ENCODE measurements at places on chromosomes 13 and 19. TPM values are rescaled to one million over a fixed set of nuclear protein-coding genes. Genes with fewer than 3 reads are reported as not detected.

GRCh38 chr19:42216653-42217519 lies 591 bp downstream of the DEDD2 start:
- DNase-seq: peak; percentile 70

DNA sequence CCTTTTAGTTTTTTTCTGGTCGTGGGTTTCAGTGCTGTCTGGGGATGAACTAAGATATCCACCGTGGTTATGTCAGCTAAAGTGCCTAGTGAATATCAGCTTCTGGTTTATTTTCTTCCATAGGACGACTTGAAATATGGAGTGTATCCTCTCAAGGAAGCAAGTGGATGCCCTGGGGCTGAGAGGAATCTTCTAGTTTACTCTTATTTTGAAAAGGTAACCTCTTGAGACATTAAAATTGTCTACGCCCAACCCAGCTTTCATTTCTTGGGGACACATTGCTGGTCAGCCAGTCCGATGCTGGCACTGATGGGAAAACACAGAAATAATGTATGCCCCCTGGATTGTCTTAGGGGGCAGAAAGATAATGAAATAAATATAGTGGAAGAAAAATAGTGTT lies 1.6 kb downstream of the ZNF431 start:
- DNase-seq: no peak

DNA sequence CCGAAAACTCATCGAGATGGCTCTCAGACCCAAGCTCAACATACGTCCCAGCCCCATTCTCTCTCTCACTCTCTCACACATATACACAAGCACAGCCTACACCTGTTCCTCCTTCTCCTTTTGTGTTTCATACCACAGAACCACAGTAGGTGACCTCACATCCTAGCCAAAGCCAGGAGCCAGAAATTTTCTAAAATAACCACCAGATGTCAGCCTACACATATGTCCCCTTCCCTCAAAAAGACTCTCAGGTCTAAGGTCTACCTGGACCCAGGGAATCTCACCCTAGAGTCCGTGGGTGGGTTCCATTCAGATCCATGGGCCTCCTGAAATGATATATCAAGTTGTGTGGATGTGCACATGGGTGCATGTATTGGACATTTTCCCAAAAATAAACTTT lies 104.2 kb upstream of the IPO5 start:
- DNase-seq: peak; percentile 41

GRCh38 chr13:108326309-108326708 lies 56.8 kb downstream of the TNFSF13B start:
- DNase-seq: no peak

DNA sequence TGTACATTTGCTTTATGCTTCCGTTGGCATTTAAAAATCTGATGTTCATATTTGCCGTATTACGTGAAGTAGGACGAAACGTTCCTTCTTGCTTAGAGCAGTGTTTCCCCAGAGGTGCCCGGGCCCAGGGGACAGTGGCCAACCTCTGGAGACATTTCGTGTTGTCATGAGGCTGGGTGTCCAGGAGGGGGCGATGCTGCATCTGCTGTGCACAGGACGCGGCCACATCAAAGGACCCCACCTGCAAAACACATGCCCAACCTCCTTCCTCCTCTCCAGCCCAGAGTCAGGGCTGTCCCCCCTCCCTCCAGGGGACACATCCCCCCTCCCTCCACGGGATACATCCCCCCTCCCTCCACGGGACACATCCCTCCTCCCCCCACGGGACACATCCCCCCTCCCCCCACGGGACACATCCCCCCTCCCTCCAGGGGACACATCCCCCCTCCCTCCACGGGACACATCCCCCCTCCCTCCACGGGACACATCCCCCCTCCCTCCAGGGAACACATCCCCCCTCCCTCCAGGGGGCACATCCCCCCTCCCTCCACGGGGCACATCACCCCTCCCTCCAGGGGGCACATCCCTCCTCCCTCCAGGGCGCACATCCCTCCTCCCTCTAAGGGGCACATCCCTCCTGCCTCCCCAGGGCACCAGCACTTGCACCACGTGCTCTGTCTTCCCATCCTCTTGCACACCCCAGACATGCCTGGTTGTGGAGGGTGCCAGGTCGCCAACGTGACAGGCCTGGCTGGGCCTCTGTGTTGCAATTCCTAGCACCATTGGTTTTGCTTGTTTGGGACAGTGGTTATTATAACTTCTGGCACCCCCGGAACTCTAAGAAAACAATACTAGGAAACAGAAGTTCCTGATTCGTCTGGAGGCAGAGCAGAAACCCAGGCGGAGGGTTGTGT lies 46.7 kb downstream of the GAS6 start:
- peak; percentile 97 for DNase-seq

DNA sequence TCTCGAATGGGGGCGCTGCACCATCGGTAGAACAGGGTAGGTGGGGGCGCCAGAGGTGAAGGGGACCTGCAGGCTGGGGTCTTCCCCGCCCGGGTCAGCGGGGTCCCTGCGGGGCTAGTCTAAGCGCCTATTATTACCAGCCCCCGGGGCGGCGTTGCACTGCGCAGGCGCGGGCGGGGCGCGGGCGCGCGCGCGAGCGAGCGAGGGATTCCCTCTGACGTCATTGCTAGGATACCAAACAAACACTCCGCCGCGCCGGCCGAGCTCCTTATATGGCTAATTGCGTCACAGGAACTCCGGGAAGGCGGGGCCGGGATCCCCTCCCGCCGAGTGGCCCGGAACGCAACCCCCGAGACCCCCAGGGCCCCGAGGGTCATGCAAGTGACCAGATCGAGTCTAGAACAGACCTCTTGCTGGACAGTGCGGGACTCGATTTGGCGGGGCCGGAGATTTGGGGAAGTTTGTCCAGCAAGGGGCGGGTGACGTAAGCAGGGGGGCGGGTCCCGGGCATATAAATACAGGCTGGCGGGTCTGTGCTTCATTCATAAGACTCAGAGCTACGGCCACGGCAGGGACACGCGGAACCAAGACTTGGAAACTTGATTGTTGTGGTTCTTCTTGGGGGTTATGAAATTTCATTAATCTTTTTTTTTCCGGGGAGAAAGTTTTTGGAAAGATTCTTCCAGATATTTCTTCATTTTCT lies at the start of gene FOSB:
Gene FOSB, plus strand, starts transcription at position 541 of the 703 bp plus-strand sequence. CDS start 591 bp downstream, outside the sequence.
- peak; percentile 100 for DNase-seq

GRCh38 chr19:55563261-55563690 lies 17.4 kb downstream of the ZNF579 start:
- peak; percentile 60 for DNase-seq

The FAM83E gene
- polyA plus RNA-seq: not detected

The ENOX1 gene
- 2.4 TPM for polyA plus RNA-seq

The NTF4 gene
- polyA plus RNA-seq: 0.51 TPM

The C19orf33 gene
- polyA plus RNA-seq: not detected

The LGALS14 gene
- polyA plus RNA-seq: not detected

The COL4A2 gene
- polyA plus RNA-seq: 137 TPM

The C19orf67 gene
- not detected for polyA plus RNA-seq

The ZNF256 gene
- polyA plus RNA-seq: 3.1 TPM

Measured in GM23248 (cell line).